CD4-positive, alpha-beta T cell (primary cell): ENCODE measurements at places on chromosomes 5 and 9.

- DNase-seq: no peak
Measured at GRCh38 chr5:111960476-111961215, 203.7 kb upstream of the NREP start.

GRCh38 chr9:6852243-6852963, 94.6 kb downstream of the KDM4C start:
- no peak for DNase-seq

DNA sequence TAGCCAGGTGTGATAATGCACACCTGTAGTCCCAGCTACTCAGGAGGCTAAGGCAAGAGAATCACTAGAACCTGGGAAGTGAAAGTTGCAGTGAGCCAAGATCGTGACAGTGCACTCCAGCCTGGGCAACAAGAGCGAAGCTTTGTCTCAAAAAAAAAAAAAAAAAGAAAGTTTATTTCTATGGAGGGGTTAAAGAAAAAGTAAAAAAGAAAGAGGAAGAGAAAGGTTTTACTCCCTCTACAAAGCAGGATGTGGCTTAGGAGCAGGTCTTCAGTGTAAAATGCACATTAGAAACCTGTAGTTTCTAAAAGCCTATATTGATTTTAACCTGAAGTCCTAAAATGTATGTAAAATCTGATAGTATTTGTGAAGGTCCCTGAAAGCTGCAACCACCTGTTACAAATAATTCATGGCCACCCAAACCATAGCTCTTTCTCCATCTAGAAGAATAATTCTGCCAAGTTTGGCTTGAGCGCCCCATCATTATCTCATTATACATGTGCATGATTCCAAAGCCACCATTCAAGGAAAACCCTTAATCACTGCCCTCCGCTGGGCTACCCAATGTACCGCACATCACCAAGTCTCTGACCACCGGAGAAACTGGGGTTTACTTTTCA, 3.4 kb downstream of the FNBP1 start:
- no peak for DNase-seq

- no peak for DNase-seq
Measured at GRCh38 chr9:27473111-27473529, 51.0 kb upstream of the IFNK start.

DNA sequence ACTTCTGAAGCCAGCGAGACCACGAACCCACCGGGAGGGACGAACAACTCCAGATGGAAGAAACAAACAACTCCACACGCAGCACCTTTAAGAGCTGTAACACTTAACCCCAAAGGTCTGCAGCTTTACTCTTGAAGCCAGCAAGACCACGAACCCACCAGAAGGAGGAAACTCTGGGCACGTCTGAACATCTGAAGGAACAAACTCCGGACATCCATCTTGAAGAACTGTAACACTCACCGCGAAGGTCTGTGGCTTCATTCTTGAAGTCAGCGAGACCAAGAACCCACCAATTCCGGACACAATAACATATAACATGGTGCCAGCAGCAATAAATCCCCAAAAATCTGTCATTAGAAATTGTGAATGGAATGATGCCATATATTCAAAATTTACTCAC, 180.9 kb downstream of the TLE1 start:
- DNase-seq: no peak

GRCh38 chr9:81559709-81560108, 129.6 kb downstream of the TLE1 start:
- DNase-seq: no peak
